ENCODE measurements at places on chromosomes 1 and 21. TPM values are rescaled to one million over a fixed set of nuclear protein-coding genes. Genes with fewer than 3 reads are reported as not detected.

Gene GJC2
- 1.6 TPM for total RNA-seq

Gene CCDC30
- total RNA-seq, result 16.5 TPM

DNA sequence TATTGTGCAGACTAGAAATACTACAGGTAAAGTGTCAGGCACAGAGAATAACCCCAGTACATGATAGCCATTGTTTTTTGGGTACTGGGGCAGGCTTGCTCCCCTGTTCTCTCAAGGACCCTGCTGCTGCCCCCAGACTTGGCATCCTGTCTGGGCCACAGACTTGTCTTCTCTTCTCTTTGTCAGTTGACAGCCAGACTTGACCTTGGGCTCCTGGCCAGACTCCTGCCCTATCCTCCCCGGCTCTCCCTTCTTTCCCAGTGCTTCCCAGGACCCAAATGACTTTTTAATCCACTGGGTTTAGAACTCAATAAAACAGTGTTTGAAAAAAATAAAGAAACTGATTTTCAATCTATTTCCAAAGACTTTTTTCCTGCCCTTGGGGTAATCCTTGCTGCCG is 43.2 kb downstream of the ZSCAN20 start:
- no peak for ATAC-seq

DNA sequence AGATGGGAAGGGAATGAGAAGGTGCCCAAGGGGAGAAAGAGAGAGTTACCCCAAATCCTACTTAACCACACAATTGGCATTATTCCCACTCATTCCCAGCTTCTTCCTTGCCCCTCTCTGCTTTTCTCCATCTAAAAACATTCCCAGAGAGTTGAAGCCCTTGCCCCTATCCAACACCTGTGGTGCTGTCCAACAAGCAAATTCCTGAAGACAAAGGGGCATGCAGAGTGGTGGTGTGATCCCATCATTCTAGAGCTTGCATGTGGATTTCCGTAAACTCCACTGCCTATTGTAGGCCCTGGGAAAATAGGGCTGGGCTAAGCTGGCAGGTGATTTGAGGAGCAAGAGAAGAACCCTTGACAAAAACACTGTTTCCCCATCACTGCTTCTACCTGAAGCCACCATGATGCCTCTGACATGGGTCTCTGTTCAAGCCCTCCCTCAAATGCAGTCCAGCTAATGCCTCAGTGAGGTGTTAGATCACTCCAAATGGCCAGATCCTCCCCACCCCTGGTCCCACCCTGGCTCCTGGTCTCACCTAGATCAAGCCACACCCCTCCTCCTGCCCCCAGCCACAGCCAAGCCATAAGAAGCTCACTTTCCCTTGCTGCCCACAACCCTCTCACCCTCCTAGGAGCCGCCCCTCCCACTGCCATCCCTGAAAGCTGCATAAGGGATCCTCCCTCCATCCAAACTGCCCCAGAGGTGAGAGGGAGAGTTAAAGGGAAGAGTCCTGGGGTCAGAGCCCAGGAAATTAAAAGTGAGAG is 29.5 kb downstream of the SYT2 start:
- no peak for ATAC-seq

DNA sequence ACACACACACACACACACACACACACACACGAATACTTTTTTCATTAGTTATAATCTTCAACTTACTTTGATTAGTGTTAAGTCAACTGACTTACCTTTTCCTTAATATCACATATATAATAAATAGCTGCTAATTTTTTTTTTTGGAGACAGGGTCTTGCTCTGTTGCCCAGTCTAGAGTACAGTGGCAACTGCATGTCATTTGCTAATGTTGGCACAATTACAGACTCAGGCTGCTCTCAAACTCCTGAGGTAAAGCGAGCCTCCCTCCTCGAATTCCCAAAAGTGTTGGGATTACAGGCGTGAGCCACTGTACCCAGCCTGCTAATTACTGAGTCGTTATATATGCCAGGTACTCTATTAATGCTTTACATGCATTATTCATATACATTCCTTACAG is 20.8 kb upstream of the TAL1 start:
- ATAC-seq, result no peak

GRCh38 chr1:203778146-203778545 is 13.2 kb downstream of the LAX1 start:
- ATAC-seq, result no peak

GRCh38 chr1:54425152-54425584 is 19.0 kb upstream of the SSBP3 start:
- no peak for ATAC-seq

GRCh38 chr1:67747671-67748546 is 62.9 kb downstream of the GADD45A start:
- ATAC-seq, result no peak

All from motor neuron (in vitro differentiated cells).